ENCODE measurements at places on chromosomes 4 and X.

- DNase-seq, result no peak
Observed at GRCh38 chrX:40173143-40174000, 75.6 kb upstream of the BCOR start.

- DNase-seq, result no peak
Observed at GRCh38 chrX:69424161-69424560, 80.0 kb upstream of the NALF2 start.

DNA sequence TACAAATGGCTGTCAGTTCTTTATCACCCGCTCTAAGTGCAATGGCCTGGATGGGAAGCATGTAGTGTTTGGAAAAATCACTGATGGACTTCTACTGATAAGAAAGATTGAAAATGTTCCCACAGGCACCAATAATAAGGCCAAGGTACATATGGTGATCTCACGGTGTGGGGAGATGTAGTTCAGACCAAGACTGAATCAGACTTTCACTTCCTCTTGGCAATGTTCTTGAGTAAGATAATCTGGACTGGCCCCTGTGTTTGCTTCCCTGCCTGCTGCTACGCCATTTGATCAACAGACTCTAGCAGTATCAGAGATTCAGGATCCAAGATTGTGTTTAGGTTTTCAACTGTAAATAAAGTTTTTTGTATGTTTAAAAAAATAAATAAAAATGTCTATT, 682.2 kb upstream of the AMOT start:
- DNase-seq, result no peak

DNA sequence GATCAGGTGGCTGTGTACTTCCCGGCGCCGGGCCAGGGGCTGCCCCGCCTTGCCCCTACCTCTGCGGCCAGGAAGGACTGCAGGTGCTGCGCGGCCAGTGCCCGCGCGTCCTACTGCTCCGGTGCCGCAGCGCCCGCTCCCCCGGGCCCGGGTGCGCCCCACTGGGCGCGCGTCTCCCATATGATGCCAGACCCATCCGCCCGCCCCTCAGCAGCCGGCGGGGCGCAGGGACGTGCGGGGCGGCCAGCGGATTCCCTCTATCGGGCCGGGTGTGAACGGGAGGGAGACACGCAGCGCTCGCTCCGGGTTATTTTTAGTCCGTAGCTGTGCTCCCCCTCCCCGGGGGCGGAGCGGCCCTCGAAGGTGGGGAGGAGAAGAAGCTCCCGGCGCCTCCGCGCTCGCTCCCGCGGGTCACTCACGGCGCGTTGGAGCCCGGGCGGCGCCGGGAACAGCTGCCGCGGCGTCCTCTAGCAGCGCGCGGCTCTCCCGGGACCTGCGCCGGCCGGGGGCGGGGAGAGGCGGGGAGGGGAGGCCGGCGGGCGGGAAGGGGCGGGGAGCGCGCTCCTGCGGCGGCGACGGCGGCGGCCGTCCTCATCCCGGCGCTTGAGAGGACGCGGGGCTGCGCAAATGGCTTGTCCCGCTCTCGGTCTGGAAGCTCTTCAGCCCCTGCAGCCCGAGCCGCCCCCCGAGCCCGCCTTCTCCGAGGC, 103.6 kb downstream of the UCHL1 start:
- DNase-seq, result peak; percentile 64

GRCh38 chrX:110178179-110178865, 139.6 kb downstream of the AMMECR1 start:
- no peak for DNase-seq

GRCh38 chr4:125573368-125573767, 258.6 kb downstream of the FAT4 start:
- no peak for DNase-seq

DNA sequence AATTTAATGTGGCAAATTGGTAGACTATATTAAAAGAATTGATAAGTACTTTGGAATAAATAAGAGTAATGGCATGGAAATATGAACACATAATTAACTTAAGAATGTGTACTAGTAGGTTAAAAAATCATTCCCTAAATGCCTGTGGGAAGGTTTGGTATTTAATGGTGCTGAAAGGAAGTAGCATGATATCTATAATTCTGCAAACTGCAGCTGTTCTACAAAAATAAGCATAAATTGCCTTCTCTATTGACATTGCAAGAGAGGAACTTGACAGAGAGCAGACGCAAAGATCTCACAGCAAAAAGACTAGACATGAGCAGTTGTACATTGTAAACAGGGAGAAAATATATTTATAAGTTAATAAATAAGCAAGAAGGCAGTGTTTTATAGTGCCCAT, 752.5 kb upstream of the PCDH10 start:
- DNase-seq, result no peak

DNA sequence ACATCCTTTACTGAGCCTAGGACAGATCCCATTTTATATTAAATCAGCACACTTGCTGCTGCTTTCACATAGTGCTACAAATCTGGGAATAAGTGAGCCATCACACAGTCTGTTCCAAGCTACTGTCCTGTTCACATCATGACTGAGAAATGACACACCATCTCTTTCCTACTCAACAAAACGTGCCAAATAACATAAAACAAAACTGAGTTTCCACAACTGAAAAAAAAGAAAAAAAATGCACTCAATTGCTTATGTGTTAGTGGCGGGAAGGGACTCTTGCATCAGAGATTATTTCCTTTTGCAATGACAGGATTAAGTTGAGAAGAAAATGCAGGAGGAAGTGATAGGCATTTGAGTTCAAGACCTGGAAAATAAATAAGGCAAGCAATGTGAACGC, 109.0 kb downstream of the SHROOM4 start:
- no peak for DNase-seq

- no peak for DNase-seq
Observed at GRCh38 chr4:35802644-35803043, 441.7 kb downstream of the ARAP2 start.
